ENCODE measurements at places on chromosomes 1 and 21.

DNA sequence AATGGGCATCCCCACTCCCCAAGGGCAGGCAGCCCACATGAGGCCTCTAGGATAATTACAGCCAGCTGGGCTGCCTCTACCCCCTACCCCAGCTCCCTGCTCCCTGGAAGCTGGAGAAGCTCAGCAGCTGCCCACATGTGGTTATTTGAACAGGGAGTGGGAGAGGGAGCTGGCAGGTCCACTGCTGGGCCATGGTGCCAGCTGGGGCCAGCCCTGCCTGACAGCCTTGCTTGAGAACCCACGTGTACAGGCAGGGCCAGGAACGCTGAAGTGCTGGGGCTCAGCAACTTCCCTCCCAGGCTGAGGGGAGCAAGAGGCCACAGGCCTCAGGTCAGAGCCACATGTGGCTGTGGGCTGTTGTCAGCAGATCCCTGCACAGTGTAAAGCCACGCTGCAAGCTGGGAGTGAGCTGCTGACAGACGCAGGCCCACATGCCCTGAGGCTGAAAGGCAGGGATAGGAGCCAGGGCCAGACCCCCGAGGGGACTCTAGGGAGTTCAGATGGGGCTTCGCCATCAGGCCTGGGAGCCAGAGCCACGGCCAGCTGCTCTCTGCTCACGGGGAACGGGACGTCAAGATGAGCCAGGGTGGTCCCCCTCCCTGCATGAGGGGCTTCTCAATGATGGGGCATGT is 129.0 kb downstream of the SYF2 start:
- DNase-seq: no peak

GRCh38 chr1:14516974-14517840 is 81.3 kb upstream of the KAZN start:
- DNase-seq: no peak

DNA sequence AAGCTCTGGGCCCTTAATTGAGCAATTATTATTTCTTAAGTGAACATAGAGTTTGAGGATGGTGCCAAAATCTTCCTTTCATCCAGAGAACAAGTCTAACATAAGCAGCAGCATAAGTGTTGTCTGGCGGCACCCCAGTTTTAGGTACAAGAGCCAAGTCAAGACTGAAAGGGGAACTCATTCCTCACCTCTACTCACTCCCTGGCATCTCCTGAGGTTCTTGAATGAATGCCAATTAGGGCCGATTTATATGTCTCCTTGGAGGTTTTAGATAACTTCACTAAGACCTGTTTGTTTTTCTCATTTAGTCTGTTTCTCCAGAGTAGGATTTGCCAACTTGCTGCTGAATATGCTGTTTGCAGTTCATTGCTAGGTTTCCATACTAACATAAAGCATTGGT is 42.6 kb upstream of the ADGRL2 start:
- no peak for DNase-seq

DNA sequence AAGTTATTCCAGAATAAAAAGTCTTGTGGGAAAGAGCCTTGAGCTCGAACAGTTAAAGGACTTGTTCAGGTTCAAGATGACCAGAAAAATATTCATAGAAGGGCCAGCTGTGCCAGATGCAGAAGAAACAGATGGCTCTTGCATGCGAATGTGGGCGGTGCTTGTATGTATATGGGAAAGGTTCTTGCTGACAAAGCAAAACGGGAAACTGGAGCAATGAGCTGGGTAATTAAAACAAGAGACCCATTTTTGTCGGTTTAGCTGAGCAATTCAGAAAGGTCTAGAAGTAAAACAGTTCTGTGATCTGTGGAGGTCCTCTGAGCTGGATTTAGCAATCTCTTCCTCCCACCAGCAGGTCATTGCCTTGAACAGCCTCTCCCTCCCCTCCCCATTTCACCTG is 107.2 kb upstream of the MARK1 start:
- DNase-seq: no peak

- no peak for DNase-seq
These were observed 13.0 kb downstream of the WNT9A start for GRCh38 chr1:227934476-227935313.

DNA sequence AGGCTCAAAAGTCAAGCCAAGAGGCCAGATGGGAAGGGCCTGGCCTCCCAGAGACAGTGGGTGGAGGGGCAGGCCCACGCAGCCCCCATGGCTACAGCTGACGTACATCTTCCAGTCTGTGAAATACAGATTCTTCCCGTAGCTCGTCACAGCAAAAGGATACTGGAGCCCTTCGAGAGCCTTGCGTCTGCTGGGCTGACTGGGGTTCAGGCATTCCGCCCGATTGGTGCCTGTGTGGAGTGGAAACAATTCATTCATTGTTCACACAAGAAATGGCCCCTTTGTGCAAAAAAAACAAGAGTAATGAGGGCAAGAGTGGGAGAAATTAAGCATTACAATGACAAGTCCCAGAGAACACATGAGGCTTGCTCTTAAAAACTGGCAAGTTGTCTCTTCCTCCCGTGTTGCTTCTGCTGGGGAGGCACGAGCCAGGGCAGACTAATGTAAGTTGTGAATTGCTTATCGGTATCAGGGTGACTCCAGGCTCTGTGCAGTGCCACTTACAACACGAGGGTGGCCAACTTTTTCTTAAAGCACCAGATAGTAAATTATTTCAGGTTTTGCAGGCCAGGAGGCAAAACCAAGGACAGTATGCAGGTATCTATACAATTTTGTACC is 85.1 kb downstream of the NID1 start:
- no peak for DNase-seq

GRCh38 chr1:16484931-16485330 is 29.2 kb downstream of the RNU1-1 start:
- no peak for DNase-seq

DNA sequence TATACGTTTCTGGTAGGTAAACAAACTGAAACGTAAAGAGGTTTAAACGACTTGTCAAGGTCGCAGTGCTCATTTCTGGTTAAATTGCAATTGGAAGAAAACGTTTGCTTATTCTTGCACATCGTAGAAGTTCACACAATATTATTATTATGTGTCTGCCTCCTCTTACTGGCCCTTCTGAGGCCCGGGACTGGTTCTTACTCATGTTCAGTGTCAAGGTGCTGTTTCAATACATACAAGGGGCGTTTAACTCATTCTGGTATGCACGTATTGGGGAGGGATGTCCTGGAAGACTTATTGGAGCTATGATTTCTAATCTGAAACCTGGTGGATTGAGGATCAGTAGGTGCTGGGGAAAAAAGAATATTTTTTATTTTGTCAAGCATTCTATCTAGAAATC is 932 bp downstream of the RPF1 start:
- DNase-seq: no peak

- DNase-seq: no peak
These were observed 19.3 kb downstream of the IARS2 start for GRCh38 chr1:220113136-220113695.

DNA sequence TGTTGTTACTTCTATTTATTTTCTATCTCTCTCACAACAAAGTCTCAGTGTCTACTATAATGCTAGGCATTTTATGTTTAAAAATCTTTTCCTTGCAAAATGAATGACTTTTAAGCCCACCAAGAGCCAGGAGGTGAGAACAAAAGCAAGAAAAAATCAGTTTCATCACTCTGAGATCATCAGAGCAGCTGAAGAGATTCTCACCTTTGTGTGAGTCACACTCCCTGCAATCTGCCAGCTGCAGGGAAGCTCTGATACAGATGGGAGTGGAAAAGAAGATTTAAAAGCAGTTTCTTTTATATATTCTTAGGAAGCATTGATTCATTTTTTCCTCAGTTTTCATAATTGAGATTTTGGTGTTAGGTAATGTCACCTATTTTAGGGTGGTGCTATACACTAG is 107.6 kb downstream of the LHX9 start:
- no peak for DNase-seq

Data from NCI-H1436 treated with DMSO at 0.1 percent for 48 hours (cell line).